Stimulated activated CD4-positive, alpha-beta T cell treated with anti-CD3 and anti-CD28 coated beads, Interleukin-4, amount 100 ng/mL, for 48 hours (primary cell): ENCODE measurements at places on chromosomes 5 and 9.

DNA sequence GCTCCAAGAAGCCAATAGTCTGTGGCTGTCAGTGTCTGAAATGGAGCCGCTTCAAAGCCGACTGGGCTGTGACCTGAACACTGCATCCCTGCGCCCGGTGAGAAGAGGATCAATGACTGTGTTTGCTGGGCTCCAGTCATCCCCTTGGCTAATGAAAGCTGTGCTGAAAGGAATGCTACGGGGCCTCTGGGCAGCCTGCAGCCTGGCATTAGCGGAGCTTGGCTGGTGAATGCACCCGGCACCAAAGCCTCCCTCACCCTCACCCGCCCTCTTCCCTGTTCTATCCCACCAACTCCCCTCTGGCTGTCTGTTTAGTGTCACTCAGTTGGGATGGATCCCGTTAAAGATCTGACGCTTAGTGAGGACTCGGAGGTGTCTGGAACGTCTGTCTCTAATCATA lies 355.3 kb downstream of the BNC2 start:
- DNase-seq, result no peak

DNA sequence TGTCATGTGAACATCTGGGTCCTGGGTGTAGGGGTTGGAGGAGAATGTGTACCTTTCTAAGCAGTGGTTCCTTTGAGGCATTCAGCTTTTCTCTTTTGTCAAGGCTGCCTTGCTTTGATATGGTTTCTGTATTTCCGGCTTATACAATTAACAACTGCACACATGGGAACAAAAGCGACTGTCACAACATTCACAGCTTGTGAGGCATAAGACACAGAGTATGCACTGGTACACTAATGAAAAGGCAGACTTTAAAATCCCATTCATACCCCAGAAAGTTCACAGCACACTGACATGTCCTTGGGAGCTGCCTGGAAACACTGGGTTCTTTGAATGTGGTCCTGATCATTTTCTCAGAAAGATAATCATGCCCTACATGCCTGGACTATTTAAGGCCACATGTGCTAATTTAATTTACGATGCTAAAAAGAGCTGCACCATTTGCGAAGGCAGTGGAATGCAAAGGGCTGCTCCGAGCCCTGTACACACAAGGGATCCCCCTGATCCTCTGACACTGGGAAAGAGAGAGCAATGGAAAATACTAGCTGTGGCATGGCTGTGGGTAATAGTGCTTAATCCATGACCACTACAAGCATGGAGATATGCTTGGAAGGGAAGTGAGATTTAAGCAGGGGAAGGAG lies 131.8 kb downstream of the EFNA5 start:
- DNase-seq, result no peak

GRCh38 chr9:95105519-95106287 lies 211.8 kb downstream of the FANCC start:
- DNase-seq, result no peak

GRCh38 chr5:113182658-113183344 lies 206.2 kb downstream of the DCP2 start:
- DNase-seq, result no peak

DNA sequence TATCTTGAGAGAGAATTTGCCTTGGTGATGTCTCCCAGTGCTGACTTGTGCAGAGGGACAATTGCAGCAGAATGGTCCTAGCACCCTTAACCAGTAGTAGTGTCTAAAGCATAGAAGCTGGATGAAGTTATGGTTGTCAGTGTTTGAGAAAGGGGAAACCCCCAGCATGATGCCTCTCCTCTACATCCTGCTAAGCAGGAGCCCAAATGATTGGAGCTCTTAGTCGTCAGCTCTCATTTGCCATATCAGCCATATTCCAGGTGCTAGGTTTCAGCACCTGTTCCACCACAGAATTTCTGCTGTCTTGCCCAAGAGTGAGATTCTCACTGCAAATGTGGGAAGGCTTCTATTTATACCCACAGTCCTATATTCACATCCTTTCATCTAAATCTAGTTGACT lies 43.7 kb upstream of the RFX3 start:
- peak; percentile 1 for DNase-seq

DNA sequence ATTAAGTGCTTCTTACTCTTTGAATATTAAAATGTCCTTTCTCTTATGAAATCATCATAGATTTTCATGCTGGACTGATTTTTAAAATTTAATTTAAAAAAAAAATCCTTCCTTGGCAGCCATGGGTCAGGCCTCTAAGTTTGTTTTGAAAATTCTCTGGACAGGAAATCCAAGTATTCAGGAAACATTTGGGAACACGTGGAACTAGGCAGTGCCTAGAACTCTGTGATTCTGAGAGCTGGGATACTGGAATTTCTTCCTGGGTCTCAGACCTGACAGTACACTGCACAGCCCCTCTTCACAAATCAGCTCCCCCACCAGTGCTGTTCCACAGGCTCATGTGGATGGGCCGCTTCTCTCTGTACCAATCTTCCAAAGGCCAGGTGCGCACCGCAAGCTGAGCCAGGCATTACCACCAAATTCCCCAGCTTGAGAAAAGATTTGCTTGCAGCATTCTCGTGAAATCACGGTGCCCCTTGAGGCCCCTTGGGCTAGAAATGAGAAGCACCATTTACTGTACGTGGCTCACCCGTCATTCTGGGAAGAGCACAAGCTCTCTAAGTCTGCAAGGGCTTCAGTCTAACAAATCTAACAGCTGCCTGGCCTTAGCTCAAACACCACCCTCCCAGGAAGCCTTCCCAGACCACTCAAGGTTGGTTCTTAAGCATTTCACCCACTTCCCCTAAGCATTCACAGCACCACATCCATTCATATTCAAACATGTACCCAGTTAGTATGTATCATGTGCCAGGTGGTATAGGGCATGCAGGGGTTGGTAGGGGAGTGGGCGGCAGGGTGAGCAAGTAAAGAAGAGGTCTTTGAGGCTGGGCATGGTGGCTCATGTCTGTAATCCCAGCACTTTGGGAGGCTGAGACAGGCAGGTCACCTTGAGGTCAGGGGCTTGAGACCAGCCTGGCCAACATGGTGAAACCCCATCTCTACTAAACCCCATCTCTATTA lies 26.5 kb downstream of the B4GALT1 start:
- DNase-seq, result no peak

DNA sequence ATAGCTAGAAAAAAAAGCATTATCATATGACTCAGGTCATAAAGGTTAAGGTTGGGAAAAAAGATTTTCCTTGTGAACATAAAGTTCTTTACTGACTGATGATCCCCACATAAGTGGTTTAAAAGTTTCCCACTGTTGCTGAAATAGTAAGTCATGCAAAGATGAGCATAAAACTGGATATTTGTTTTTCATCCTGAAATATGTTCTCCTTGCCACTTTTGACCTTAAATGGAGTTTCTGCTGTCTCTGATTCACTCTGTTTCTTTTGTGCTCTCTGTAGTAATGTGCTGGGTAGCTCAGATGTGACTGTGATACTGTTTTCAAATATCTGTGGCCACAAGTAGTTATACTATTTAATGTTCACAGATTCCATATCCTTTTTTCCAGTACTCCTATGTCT lies 162.5 kb upstream of the GAS1 start:
- no peak for DNase-seq
